SW 1271 (cell line): ENCODE measurements at places on chromosomes 6 and 20.

- no peak for DNase-seq
Observed at GRCh38 chr6:135932651-135933050, 81.2 kb downstream of the PDE7B start.

DNA sequence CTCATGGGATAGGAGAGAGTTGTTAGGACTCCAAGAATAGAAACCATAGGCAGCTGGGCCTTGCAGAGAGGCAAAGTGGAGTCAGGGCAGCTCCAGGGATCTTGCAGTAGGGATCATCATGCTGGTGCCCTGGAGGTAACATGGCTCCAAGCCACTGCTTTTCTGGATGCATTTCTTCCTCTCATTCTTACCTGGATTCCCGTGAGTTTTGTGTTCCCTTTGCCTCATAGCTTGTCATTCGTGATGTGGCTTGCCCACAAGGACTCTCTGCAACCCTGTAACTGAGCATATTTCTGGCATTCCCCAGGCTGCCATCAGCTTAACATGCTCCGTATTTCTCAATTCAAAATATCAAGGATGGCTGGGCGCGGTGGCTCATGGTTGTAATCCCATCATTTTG lies 5.3 kb downstream of the NHLRC1 start:
- DNase-seq = no peak

DNA sequence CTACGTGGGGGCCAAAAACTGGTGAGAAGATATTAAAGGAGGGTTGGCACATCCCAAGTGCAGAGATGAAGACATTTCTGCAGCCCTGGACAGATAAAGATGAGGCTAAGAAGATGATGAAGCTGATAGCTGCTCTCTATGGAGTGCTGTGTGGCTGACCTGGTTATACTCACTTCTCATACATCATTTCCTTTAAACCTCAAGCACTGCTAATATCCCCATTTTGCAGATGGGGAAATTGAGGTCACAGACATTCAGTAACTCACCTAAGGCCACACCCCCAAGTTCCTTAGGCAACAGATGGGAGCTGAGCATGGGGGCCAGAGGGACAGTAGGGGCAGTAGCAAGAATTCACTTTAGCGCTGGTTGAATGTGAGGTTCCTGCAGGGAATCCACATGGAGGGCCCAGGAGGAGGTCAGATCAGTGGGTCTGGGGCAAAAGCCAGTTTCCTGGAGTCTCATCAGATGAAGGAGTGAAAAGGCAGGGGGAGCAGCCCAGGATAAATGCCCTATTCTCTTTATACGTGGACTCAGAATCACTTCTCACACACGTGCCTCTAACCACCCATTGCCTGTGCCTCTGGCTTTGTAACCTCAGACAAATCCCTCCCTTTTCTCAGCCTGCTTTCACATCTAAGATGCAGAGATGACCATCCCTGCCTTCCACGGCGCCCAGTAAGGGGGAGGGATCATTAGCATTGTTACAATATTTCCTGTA lies 125.8 kb downstream of the NFATC2 start:
- no peak for DNase-seq

DNA sequence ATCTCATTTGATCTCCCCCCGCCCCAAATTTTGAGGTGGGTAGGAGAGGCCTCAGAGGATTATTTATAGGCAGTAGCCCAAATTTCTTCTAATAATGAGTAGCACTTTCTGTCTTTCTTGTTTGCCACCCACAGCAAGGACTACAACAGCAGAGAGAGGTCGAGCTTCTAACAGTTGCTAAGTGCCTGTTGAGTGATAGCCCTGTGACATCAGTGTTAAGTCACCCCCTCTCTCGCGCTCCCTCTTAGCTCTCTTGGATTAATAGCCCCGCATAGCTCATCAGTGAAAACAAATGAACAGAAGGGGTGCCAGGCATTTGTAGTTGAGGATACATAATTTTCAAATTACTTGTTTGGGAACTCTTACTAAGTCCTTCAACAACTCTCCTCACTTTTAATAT lies 3.5 kb downstream of the ANKRD60 start:
- DNase-seq = no peak

- no peak for DNase-seq
Observed at GRCh38 chr6:16625291-16626265, 135.7 kb downstream of the ATXN1 start.

GRCh38 chr6:93735099-93735498 lies 315.7 kb upstream of the EPHA7 start:
- no peak for DNase-seq

GRCh38 chr6:22249711-22250350 lies 47.0 kb downstream of the PRL start:
- no peak for DNase-seq

DNA sequence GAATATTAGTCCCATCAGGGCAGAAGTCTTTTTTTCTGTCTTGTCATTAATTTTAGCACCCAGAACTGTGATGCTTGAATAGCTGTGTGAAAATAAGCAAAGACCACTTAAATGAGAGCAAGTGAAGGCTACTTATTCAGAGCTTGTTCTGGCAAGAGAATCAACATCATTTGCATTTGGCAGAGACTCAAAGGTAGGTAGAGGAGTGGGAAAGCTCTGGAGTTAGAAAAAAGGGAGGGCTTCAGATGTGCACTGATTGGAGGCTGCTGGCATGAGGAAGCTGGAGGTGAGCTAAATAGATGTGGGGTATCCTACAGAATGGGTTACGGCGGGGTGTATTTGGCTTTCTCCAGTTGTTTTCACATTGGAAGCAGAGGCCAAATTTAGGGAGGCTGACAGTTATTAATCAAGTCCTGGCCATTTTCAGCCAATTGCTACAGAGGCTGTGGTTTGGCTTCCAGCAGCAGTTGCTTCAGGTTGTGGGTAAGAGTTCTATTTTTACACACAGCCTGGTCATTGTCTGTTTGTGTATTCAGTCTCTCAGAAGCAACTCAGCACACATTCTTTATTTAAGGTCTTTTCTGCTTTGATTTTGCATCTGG lies 254.3 kb downstream of the BTBD3 start:
- no peak for DNase-seq
